ENCODE measurements at places on chromosomes 6 and 20.

DNA sequence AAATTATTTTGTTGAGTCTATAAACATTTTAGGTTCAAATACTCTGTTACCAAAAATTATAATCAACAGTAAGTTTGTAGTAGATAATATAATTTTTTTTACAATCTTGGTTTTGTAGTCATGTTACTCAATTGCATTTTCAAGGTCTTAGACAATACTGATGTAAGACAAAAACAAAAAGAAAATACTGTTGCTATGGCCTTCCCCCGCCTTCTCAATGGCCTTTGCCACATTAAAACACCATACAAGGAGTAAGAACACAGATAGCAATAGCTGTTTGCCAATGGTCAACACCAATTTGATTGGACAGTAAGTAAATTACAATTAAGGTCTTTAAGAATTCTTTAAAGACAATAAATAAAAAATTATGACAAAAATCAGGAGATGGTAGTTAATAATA lies 450.2 kb downstream of the CDC5L start:
- no peak for DNase-seq

DNA sequence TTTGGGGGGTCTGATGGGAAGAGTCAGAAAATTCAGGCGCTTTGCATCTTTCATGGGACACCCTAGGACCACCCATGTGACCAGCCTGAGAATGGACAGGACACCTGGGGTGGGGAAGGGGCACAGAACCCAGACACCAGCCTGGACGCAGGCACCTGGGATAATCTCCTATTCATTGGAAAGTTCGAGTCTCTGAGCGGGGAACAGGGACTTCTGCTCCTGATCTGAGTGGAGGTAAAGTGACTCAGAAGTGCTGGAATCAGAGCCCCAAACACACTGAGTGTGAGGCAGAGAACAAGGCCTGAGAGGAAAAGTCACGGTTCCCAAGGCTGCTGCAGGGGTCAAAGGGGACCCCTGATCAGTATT lies 1.4 kb downstream of the HLA-B start:
- DNase-seq: no peak

DNA sequence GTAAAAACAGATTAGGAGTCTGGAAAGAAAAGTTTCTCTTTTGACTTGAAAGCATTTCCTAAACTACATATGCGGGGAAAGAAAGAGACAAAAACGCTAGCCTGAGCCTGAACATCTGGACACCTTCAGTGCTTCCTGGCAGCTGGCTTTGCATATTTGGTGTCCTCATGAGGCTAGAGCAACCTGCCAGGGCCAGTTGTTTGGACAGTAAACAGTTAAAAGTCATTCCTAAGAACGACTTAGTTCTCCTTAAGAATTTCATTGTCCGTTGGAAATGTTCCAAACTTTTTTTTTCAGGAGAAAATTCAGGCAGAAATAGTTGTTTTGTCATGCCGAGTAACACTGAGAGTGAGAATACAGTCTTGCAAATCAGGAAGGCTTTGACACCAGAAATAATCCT lies 199.8 kb downstream of the SMOC2 start:
- DNase-seq: no peak

GRCh38 chr6:87902383-87902782 lies 145.3 kb upstream of the SPACA1 start:
- no peak for DNase-seq

- no peak for DNase-seq
These were observed 48.8 kb downstream of the TULP4 start for GRCh38 chr6:158361068-158361467.

DNA sequence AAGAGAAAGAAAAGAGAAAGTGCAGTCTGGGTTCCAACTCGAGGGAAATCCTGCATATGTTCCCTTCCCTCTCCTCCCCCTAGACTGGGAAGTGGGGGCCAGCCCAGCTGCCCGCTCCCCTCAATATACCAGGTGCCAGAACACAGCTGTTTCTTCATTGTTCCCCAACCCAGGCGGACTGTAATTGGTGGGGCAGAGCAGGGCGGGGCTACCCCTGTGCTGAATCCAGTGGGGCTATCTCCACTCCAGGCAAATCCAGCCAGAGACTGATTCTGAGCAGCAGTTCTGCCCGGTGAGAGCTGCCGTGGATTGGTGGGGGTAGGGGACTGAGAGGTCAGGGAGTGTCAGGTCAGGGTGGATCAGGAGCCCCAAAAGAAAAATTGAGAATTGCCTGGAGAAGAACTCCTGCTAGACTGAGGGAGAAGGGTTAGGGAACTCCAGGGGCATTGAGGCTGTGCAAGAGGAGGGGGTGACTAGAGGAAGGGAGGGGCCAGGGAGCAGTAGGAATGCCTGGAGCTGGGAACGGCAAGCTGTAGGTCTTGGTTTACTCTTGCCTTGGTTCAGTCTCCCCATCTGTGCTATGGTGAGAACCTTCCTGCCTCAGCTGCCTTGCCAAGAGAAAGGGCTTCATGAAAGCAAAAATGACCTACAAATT lies at the start of gene MYMX:
TSS of gene MYMX (plus strand) at position 250 of the 655 bp plus-strand sequence. CDS start 546 bp downstream, outside the sequence.
- no peak for DNase-seq

DNA sequence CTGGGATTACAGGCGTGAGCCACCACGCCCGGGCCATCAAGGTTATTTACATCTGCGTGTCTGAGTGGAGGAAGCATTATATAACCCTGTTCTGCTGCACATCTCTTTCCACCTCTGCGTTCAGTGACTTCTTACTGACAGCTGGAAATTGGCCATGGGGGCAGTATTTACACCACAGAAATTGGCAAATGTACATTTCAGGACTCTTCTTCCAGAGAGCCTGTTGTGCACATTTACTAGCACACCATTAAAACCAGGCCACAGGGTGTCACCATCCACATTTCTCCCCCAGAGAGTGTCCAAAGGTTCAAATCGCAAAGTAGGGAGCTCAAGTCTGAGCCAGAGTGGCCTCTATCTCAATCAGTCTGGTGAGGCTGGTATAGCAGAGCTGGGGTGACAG lies 62.9 kb upstream of the SNX9 start:
- no peak for DNase-seq

- DNase-seq: no peak
These were observed 13.6 kb upstream of the TTLL2 start for GRCh38 chr6:167311286-167311685.

- no peak for DNase-seq
These were observed 155.6 kb downstream of the ZFP64 start for GRCh38 chr20:52035977-52036376.

DNA sequence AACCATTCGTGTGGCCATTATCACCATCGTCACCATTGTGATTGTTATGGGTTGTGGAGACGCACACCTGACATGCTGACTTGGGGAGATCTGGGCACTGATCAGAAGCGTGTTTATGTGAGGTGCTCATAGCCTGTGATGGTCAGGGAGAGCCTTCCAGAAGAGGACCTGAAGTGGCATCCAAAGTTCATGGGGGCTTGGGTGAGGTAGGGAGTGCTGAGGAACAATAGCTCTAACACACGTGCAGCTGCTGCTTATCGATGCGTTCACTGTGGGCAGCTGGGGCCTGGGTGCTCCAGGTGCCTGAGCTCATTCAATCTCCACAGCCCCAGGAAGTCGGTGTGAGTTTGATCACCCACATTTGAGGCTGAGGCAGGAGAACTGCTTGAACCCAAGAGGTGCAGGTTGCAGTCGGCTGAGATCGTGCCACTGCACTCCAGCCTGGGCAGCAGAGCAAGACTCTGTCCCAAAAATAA lies 227.3 kb downstream of the PREX1 start:
- no peak for DNase-seq

DNA sequence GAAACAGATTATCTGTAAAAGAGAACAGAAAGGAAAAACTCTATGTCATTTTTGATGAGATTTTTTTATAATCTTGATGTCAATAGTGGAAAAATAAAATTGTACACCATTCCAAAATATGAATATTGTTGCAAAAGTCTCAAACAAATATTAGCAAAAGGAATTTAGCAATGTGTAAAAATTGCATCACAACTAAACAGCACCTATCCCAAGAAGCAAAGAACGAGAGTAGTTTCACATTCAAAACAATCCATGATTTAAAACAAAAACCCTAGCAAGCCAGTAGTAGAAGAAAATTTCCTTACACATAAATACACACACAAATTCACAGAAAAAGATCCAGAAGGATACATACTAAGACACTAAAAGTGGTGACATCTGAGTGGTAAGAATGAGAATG lies 38.4 kb downstream of the LCA5 start:
- no peak for DNase-seq

DNA sequence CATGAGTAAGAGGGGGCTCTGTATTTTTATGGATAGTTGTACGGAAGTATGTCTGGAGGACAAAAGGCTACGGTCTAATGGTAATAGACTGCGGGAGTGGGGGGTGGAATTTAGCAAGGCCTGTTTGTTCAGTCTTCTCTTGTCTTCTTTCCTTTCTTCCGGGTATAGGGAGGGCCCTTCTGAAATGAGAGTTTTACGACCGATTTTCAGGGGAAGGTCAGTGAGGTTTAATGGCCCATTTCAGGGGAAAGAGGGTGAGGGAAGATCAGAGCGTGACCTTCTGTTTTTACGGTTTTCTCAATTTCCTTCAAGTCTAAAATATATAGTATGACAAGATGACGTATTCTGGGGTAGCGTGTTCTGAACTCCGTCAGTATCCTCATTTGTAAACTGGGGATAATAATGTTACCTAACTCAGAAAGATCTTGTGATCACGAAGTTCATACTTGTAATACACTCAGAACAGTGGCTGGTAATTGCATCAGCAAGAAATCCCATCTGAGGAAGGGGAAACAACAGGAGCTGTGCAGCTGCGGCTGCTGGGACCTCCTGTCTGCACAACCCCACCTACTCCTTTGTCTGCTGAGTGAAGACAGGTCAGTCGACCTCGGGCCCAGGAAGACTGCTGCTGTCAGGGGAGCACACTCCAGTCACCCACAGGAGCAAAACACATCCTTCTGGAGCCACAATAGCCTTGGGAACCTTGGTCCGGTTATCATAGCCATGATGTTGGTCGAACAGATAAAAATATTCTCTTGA lies 90.4 kb downstream of the MAP3K7 start:
- DNase-seq: no peak

GRCh38 chr6:169048185-169048864 lies 205.3 kb downstream of the THBS2 start:
- no peak for DNase-seq

DNA sequence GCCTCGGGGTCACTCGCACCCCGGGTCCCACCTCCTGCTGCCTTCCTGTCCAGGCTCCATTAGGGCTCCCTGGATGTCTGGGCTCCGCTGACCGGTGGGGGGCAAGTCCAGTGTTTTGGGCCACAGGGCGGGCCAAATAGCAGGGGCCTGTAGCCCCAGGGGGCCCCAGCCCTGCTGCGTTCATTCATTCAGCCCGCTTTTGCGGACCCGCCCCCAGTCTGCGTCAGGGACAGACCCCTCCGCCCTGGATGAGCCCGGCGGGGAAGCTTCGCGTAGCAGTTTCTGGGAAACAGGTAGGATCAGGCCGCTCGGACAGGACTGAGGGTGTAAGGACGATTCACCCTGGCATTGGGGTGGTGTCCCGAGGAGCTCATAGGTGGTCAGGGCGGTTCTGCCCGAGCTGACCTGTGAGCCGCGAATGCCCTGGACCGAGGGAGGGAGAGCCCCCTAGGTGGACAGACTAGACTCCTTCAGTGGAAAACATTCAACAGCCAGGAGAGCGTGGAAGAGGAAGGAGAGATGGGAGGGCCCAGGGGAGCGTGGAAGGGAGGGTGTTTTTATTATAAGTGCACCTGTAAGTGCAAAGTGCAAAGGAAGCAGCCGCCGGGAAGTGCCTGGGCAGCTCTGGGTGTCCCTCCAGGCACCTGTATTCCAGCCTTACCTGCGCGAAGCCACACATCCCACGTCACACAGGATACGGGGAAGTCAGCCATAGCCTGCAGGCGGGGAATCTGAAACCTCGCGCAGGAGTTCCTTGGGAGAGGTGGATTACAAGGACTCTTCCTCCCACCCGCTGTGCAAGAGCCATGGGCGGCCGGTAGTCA lies 662 bp downstream of the ENTPD6 start:
- DNase-seq: no peak

DNA sequence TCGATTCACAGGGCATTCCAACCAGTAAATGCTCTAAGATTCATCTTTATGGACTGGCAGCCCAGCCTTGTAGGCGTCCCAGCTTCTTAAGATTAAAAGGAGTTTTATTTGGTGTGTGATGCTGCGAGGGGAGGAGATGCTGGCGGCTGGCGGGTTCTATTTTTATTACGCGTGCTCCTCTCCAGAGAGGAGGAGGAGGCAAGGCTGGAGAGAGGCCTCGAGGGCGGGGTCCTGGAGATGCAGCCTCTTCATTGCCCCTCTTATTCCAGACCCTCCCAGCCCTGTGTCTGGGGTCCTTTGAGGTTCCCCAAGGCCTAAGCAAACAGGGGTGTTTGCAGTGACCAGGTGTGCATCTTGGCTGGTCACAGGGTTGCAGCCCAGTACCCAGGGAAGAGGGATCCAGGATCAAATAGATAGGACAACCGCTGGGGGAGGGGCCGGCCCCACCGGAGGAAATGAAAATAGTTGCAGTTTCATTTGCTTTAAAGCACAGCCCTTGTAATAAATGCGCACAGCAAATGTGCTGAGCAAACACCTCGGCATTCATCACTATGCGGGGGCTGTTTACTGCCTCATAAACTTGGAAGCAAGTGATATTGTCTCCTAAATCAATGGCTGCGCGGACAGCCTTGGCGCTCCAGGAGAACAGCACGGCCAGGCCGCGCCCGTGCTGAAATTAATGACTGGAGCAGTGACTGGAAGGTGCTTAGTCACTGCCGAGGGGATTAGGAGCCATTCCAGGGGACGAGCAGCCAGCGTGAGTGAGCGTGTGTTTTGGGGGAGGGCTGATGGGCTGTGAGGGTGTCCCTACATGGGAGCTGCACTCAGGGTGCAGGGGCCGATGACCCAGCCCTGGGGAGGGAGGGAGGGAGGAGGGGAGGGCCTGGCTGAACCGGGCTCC lies 83.0 kb downstream of the TMEM242 start:
- DNase-seq: no peak

GRCh38 chr20:7123457-7123856 lies 356.0 kb downstream of the BMP2 start:
- no peak for DNase-seq

- DNase-seq: no peak
These were observed 184.9 kb downstream of the GPX5 start for GRCh38 chr6:28710466-28711191.

DNA sequence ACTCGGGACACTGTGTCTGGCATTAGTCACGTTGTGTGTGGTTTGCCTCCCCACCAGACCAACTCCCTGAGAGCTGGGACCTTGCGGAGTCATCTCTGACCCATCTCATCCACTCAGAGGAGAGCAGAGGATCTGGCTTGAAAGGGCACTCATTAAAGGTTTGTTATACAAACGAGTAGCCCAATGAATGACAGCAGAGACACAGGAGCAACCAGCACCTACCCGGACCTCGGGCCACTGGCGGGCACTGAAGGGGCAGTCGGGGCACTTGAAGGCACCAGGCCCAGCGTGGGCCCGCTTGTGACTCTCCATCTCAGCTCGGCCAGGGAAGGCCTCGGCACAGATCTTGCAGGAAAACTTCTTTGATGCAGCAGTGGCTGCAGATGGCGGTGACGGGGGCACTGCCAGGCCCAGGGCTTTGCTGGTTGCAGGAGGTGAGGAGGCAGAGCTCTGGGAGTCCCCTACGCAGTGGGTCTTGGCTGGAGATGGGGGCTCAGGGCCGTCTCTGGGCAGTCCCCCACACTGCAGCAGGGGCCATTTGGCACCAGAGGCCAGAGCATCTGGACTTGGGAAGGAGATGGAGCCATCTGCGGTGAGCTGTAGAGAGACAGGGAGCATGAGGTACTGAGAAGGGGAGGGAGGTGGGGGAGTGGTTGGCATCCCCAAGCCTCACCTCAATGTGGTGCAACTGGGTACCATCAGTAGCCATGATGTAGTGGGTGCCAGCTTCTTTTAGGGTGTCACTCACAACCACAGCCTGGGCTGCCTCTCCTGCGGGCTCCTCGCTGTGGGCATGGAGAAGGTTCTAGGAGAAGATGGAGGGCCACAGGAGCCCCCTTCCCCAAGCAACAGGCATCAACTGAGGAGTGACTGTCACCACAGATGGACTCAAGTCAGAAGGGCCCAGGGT lies 17.7 kb downstream of the PCIF1 start:
- DNase-seq: no peak

All from GM12864 (cell line).